ENCODE measurements at places on chromosomes 13 and 19.

DNA sequence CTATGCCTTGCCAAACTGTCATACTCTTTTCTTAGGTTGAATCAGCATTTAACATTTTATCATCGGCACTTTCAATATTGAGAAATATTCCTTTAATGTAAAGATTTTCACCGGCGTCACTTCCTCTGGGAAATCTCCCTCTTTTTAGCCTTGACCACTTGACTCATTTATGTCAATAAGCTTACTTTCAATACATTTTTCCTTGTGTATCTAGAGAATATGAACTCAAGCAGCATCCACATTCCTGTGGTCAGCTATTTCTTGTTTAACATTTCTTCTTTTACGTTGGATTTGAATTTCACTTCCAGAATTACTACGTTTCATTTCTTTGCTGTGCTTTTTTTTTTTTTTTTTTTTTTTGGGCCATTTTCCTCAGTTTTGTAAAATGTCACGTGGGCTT, 271.2 kb upstream of the HTR2A start:
- no peak for DNase-seq

DNA sequence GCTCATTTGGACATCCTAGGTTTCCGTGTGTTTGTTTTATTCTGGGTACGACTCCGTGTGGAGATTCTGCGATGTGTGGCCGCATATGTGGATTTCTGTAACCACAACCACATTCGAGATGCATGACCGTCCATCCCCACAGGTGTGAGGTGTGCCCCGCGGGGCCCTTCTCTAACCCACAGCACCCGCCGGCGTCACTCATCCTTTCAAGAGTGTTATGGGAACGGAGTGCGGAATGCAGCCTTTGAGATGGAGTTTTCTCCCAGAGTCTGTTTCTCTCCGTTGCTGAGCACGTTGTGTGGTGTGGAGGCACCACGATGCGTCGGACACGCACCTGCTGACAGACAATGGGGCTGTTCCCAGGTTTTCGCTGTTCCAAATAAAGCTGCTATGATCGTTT, 40.0 kb downstream of the C13orf46 start:
- DNase-seq = no peak

DNA sequence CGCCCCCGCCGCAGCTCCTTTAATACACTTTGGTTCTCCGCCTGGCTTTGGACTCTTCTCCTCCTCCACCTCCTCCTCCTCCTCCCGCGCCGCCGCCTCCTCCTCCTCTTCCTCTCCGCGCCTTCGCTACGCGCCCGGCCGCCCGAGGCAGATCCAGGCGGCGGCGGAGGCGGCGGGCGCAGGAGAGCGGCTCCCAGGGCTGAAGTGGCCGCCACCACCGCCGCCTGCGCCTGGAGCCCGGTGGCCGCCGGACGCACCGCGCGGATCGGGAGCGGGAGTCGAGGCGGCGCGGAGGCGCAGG, at the start of gene ZIC2:
Gene ZIC2, plus strand, starts transcription at position 50 of the 301 bp plus-strand sequence. CDS start 281 bp downstream, outside the sequence.
- DNase-seq = no peak

- no peak for DNase-seq
These were observed 254.7 kb upstream of the SGCG start for GRCh38 chr13:22925881-22926747.

GRCh38 chr13:45886466-45886865, 34.9 kb upstream of the SIAH3 start:
- DNase-seq = no peak

- DNase-seq = no peak
These were observed 175.2 kb downstream of the ENOX1 start for GRCh38 chr13:43611281-43612273.

DNA sequence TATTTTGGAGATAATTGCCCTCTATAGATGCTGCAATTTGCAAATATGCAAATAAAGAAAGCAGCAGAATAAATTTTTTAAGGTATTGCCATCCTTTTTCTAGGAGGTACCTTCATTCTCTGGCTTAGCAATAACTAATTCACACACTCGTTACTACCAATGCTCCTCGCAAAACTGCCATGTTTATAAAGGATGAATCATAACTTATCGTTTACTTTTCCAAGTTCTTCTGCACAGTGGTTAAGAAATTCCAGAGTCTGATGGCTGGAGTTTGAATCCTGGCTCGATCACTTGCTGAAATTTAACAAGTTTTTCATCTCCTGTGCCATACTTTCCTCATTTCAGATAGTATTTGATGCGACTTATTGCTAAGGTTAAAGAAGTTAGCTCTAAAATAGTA, 708.6 kb upstream of the KLHL1 start:
- no peak for DNase-seq

DNA sequence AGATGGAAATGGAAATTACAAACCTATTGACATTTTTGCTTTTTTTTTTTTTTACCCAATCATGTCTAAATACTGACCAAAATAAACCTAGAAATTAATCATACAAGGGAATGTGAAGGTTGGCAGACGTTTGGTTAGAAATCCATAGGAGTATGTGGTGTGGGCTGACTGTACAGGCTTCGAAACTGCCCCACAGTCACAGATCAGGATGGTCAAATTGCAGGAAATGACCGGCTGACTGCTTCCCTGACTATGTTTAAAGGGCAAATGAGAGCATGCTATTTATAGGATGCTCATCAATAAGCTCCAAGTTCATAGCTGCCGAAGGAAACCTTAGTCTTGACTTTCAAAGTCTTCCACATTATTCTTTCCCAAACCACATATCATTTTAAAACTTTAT, 118.4 kb downstream of the COG6 start:
- no peak for DNase-seq

DNA sequence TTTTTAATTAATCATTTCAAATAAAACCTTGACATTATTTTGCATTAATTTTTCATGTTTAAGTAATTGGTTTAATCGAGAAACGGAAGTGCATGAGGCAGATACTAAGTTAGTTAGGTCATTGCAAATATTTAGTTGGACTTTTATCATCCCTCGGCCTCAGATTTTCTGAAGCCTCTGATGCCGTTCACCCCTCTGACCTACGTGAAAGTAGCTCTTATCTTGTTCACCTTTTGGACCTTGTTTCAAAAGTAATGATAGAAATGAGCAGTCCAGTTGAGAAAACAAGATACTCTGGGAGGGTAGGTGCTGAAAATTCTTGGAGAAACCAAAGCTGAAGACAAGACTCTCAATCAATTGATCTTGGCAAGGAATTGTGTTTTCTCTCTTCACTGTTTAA, 23.0 kb downstream of the LAIR2 start:
- DNase-seq = no peak

- no peak for DNase-seq
These were observed 8.9 kb downstream of the CEBPA start for GRCh38 chr19:33293255-33294057.

GRCh38 chr13:20125129-20125782, 35.6 kb downstream of the GJA3 start:
- DNase-seq = no peak

GRCh38 chr13:59415498-59415897, 748.2 kb downstream of the DIAPH3 start:
- DNase-seq = no peak

- DNase-seq = no peak
These were observed 76.9 kb downstream of the GADD45B start for GRCh38 chr19:2552859-2553258.

- DNase-seq = no peak
These were observed 150.9 kb downstream of the RGCC start for GRCh38 chr13:41608111-41608838.

GRCh38 chr13:36551445-36551844, 119.2 kb downstream of the CCNA1 start:
- no peak for DNase-seq

GRCh38 chr13:42041011-42041683, 7.3 kb upstream of the DGKH start:
- DNase-seq = no peak

- no peak for DNase-seq
These were observed 18.5 kb downstream of the ZNF71 start for GRCh38 chr19:56613639-56614038.

DNA sequence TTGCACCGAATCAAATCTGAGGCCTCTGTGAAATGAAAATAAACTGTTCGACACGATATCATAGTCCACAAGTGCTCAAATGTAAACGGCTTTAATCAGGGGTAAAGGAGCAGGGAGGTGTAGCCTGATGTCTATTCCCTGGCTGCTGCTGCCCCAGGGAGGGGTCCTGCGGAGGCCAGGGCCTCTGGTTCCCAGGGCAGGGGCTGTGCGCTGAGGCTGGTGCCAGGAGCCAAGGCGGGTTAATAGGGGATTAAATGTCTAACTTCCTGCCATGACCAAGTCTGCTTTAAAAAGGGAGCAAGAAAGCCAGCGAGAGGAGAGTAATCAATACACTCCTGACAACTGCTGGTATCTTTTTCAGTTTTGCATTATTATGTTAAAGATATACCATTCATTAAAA, 59.4 kb downstream of the ZNF536 start:
- DNase-seq = no peak

DNA sequence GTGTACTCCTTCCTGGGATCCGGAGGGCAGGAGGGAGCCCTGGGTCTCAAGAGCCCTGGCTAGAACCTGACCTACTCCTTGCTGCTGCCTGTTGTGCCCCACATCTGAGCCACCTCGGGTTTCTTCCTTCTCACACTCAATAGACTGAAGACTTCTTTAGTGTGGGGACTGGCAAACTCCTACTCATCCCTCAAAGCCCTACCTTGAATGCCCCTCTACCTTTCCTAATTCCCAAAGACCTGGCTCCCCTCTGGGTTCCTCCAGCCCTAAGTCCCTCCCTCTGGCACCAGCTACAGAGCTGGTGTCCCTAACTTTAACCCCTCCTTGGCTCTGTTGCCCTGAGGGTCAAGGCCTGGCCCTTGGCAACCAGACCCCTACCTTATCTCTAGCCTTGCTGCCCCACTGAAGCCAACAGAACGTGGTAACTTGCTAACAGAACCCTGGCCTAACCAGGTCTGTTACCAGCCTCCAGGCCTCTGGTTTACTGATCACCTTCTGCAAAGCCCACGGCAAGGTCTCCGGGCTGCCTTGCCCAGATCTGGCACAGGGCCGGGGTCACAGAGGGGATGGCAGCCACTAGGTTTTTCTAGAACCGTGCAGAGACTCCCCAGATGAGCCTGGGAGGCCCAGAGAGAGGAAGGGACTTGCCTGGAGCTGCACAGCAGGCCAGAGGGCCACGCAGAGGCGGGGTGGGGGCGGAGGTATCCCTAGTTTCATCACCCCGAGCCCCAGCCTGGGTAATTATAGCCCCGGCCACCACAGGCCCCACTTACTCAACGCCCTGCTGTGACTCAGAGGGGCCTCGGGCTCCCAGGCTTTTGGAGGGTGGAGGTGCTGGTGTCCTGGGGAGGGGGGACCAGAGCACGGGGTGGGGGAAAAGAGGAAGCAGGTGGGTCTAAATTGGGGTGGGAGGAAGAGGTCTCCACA, 15.3 kb downstream of the ZBTB7A start:
- DNase-seq = no peak

GRCh38 chr13:102774591-102775520, 1.3 kb upstream of the TEX30 start:
- no peak for DNase-seq

GRCh38 chr13:33194820-33195692, 90.5 kb downstream of the STARD13 start:
- peak; percentile 29 for DNase-seq

DNA sequence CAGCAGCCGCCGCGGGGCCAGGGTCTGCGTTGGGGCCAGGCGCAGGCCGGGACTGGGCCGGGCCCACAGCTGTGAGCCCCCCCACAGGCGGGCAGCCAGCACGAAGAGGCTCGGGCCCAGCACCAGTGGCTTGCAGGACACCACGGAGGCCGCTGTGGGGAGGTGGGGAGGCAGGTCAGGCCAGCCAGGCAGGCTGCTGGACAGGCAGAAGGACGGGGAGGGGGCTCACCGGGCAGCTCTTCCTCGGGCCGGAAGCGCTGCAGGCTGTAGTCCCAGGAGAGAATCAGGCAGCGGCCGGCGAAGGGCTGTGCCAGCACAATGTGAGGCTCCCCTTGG, 8.3 kb downstream of the LGI4 start:
- no peak for DNase-seq

DNA sequence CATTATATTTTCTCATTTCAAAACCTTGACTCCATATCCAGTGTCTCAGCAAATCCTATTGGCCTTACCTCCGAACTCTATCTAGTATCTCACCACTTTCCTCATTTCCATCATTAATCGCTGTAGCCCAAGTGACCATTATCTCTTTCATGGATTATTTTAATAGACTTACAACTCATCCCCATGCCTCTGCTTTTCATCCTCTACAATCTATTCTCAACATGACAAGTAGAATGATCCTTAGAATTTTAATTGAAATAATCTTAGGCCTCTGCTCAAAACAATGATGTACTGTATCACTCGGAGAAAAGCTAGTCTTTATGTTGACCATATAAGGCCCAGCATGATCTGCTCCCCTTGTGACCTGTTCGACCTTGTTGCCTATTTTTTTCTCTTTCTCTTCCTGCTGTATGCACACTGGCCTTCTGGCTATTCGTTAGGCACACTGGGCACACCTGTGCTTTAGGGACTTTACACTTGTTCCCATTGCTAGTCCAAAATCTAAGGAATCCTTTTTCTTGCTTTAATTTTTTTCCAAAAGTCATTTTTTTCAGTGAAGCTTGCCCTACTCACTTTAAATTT, 21.4 kb downstream of the DNAJC15 start:
- no peak for DNase-seq

- no peak for DNase-seq
These were observed 32.7 kb upstream of the CYSLTR2 start for GRCh38 chr13:48621056-48621455.

DNA sequence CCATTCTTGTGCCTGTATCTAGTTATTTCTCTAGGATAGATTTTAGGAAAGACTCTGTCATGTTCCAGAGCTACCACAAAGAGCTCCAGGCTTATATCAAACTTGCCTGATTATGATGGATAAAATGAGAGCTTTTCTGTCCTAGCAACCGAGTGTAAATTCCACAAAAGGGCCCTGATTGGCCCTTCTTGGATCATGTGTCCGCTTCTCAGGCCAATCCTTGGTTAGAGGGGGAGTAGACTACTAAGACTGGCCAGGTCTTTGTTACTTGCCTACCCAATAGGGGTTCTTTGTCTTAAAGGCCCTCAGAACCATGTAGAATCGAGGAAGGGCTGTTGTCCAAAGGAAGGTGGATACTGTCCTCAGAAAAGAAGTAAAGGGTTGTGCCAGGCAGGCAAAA, 2.4 kb downstream of the DHX34 start:
- DNase-seq = no peak

DNA sequence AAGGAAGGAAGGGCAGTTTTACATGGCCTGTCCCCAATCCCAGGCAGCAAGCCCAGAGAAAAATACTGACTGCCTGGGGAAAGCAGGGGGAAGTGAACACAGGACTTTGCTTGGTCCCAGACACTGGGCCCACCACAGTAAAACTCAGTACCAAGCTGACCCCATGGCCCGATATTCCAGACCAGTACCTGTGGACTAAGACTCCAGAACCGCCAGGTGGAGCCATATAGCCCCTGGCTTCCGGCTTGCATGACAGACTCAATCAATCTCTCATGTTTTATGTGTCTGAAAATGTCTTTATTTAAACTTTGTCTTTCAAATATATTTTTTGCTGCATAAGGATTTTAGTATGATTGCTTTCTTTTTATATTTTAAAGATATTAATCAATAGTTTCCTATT, 767.9 kb upstream of the SLITRK6 start:
- no peak for DNase-seq

GRCh38 chr13:32314271-32315237, 609 bp downstream of the ZAR1L start:
- DNase-seq = no peak

All from thoracic aorta (tissue), 2 donors.